ENCODE measurements at places on chromosomes 11 and 22.

DNA sequence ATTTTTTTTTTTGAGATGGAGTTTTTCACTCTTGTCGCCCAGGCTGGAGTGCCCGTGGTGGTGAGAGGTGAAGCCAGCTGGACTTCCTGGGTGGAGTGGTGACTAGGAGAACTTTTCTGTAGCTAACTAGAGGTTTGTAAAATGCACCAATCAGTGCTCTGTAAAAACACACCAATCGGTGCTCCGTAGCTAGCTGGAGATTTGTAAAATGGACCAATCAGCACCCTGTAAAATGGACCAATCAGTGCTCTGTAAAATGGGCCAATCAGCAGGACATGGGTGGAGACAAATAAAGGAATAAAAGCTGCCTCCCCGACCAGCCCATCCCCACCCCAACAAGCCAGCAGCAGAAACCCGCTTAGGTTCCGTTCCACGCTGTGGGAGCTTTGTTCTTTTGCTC lies 4.4 kb upstream of the RAPSN start:
- no peak for DNase-seq

- DNase-seq, result no peak
These were observed 332 bp upstream of the HMGXB4 start for GRCh38 chr22:35257002-35257320.

- no peak for DNase-seq
These were observed 29.1 kb downstream of the XRCC6 start for GRCh38 chr22:41650229-41650628.

GRCh38 chr22:35910003-35910769 lies 118.4 kb downstream of the RBFOX2 start:
- DNase-seq, result no peak

DNA sequence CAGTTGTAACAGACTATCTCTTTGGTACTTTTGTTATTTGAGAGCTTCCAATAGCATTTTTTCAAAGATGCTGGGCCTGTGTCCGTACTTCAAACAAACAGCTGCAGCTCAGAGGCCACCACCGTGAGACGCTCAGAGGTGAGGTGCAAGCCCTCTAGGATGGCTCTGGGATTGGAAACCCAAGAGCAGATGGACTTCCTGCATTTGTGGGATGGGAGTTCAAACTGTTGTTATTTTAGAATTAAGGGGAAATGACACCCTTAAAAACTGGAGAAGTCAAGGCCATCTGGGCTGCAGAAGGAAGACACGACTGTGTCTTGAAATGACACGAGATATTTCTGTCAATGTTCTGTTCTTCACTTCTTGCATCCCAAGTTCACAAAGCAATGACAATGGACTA lies 9.2 kb upstream of the IL10RA start:
- no peak for DNase-seq

GRCh38 chr11:115161876-115162275 lies 342.3 kb downstream of the CADM1 start:
- no peak for DNase-seq

- no peak for DNase-seq
These were observed 157.1 kb downstream of the FBXO7 start for GRCh38 chr22:32631507-32632255.

- DNase-seq, result no peak
These were observed 4.7 kb upstream of the ANGPTL5 start for GRCh38 chr11:101920992-101921391.

DNA sequence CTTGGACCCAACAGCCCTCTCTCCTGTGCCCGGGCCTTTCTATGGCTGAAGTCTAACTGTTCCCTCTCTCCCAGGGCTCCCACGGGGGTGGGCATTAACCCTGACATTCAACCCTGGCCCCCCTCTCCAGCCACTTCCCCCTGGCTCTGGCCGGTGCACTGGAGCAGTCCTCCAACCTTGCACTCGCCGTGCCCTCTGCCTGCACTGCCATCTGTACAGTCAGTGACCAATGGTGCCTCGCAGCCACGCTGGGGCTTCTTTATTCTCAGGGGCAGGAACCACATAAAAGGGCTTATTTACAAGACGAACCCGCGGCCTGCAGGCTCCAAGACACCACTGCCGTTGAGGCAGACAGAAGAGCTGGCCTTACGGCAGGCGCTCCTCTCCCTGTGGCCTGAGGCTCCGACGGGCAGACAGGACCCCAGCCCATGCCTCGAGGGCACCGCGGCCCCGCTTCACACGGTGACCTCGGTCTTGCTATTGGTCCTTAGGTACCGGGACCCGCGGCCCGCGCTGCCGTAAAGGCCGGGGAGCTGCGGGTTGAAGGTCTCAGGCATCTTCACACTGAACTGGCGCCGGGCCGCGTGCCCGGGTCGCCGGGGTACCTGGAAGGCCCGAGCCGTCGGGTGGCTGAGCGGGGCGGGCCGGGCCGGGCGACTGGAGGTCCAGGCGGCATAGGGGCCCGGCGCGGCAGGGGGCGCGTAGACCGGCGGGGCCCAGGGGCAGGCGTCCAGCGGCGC lies 5.4 kb downstream of the SHISA8 start:
- no peak for DNase-seq

GRCh38 chr22:36770513-36771231 lies 5.2 kb downstream of the IFT27 start:
- no peak for DNase-seq

DNA sequence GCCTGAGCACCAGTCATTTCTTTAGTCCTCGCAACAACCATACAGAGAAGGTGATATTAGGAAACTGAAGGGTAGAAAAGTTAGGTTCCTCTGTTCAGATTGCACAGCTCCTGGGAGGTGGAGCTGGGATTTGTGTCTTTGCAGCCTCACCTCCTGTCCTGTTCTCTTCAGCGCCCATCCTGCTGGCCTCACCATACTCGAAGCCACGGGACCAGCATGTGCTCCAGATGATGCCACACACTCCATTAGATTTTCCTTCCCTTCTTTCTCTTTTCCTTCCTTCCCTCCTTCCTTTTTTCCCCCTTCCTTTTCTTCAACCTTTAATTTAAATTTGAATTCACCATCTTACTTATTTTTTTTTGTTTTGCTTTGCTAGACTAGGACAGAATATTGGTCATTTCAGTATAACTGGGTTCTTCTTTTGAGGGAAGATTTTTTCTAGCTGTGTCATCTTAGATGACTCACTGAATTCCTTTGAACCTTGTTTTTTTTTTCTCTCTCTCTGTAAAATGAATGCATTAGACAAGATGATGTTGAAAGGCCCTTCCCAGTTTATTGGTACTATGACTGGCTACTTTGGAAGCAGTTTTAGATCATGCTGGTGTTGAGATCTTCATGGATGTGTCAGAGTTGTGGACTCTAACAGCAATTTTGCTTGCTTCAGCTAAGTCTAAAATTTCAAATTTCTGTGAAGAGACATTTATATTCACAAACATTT lies 662.5 kb upstream of the TENM4 start:
- DNase-seq, result no peak
